Motor neuron (in vitro differentiated cells): ENCODE measurements at places on chromosomes 7 and 10.

DNA sequence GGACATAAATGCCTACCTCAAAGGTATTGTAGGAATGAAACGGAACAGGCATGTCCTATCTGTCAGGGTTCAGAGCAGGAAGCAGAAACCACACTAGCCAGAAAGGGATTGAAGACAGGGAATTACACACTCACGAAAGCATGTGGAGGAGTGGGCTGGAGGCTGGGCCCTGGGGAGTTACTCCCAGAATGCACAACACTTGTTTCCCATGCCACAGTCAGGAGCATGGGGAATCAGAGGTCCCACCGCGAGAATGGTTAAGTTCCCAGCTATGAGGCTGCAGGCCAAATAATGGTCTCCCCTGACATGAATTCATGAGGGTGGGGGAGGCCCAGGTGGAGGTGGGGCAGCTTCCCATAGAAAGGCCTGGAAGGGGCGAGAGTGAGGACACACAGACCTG is 212.7 kb downstream of the HERPUD2 start:
- no peak for ATAC-seq

GRCh38 chr10:43231523-43232078 is 35.3 kb downstream of the RASGEF1A start:
- no peak for ATAC-seq

DNA sequence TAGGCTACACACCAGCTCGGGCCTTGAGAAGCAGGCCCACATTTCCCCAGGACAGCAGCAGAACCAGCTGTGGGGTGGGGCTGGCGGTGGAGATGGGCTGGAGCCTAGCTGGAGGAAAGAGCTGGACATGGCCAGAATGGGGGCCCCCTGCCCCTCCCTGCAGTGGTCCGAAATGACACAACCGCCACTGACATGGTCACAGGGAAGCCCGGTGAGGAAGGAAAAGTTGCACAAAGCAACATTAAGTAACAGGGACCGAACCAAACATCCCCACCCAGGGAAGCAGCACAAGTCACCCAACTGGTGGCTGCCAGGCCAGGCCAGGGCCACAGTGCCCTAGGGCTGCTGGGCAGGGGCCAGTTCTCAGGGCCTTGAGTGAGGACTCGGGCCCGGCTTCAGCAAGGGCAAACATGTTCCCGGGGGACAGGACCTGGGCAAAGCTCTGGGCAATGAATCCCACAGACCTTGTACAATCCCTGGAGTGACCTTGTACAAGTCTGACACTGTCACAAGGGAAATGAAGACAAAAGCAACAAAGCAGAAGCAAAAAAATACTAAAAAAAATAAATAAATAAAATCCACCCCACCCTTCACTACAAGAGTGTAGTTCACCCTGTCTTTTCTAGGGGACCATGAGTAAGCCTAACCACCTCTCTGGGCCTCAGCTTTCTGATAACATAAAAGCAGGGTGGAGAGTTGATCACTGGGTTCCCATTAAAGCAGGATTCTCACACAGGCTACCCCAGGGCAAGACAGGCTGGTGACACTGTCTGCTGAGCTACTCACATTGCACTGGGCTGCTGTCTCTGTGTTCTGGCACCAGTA is 33.0 kb downstream of the PSAP start:
- no peak for ATAC-seq

DNA sequence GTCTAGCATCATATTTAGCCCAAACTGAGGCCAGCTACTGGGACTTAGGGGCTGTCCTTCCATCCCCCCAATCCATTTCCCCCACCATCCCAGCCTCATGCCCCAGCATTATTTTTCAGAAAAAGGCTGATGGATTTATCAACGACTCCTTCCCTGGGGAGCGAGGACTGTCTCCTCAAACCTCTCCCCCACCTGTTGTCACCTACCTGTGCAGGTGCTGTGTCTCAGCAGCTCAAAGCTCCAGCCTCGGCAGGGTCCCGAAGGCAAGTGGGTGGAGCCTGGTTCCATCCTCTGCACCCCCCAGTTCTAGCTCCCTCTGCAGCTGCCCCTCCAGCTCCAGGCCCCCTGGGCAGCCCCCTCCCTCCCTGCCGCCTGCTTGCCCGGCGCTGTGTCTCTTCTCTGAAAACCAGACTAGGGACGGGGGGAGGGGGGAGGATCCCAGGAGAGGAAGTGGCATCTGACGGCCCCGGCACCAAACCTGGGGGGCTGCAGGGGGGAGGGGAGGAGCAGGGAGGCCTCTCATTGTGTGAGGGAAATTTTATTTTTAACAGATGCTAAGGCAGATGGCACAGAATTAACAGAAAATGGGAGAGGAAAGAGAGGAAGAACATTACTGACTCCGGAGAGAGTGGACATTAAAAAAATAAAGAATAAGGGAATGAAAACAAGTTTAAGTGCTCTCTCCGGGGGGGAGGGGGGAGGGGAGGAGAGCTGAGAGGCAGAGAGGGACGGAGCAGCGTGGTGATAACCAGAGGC is 61.7 kb upstream of the PAX2 start:
- ATAC-seq, result no peak

GRCh38 chr7:155881471-155882350 is 69.4 kb upstream of the SHH start:
- ATAC-seq, result no peak
